Type B pancreatic cell (in vitro differentiated cells): ENCODE measurements at places on chromosomes 1 and 21.

DNA sequence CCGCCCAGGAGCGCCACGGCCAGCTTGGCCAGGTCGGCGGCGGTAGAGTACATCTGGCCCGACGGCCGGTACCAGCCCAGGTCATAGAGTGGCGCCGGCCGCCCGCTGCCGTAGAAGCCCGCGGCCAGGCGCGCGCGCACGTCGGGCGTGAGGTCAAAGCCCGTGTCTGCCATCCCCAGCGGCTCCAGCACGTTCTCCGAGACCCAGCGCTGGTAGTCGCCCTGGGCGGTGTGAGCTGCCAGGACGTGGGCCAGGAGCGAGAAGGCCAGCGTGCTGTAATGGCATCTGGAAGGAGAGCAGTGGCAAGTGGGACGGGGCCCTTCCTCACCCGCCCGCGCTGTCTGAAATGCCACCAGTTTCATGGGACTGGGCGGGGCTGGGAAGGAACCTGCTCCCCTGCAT is 18.9 kb downstream of the LACTBL1 start:
- DNase-seq: no peak

DNA sequence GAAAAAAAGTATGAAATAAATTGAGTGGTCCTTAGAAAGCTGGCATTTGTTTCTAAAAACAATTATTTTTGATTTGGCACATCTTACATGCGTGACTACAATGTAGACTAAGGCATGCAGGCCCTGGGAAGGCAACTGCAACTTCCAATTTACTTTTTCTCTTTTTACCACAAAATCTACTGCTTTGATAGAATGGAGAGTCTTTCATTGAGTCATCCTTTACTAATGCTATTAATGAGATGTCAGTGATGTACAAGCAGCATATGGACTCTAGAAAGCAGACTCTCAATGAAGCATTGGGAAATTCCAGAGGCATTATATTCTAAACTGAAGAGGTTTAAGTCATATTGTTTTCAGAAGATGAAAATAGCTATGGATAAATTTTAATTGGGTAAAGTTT is 29.6 kb upstream of the PRRX1 start:
- DNase-seq: no peak

DNA sequence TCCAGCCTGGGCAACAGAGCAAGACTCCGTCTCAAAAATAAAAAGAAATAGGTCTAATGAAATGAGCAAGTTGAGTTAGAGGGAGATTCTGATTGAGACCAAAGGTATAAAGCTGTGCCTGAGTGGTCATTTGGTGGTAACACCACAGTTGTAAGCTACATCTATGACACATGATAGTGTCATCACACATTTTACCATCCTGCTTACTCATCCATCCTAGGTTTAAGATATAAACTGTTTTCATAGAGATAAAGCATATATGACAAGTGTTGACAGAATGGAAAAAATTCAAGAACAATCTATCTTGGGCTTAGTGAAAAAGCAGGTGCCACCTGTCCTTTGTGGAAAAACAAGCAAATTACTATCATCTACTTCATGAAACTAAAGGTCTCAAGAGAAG is 7.1 kb upstream of the CFAP141 start:
- no peak for DNase-seq

- DNase-seq: no peak
Observed at GRCh38 chr1:31529999-31530684, 46.2 kb upstream of the TINAGL1 start.

DNA sequence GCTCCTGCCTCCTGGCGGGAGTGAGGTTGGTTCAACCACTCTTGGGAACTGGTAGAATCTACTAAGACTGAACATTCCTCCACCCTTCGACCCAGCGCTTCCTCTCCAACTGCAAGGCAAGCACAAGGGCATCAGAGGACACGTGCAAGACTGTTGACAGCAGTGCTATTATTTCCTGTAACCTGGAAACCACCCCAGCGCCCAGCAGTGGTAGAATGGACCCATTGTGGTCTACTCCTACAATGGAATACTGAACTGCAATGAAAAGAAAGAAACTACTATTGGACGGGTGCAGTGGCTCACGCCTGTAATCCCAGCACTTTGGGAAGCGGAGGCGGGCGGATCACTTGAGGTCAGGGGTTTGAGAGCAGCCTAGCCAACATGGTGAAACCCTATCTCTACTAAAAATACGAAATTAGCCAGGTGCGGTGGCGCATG is 33.0 kb upstream of the TARDBP start:
- DNase-seq: no peak
